Jurkat, Clone E6-1 (cell line): ENCODE measurements at places on chromosomes 1 and 21.

GRCh38 chr1:239244084-239244483 lies 142.3 kb upstream of the CHRM3 start:
- no peak for DNase-seq

- no peak for DNase-seq
These were observed 65.0 kb upstream of the IRF2BP2 start for GRCh38 chr1:234675006-234675405.

- peak; percentile 4 for DNase-seq
These were observed 130.3 kb downstream of the FGGY start for GRCh38 chr1:59427155-59427554.

DNA sequence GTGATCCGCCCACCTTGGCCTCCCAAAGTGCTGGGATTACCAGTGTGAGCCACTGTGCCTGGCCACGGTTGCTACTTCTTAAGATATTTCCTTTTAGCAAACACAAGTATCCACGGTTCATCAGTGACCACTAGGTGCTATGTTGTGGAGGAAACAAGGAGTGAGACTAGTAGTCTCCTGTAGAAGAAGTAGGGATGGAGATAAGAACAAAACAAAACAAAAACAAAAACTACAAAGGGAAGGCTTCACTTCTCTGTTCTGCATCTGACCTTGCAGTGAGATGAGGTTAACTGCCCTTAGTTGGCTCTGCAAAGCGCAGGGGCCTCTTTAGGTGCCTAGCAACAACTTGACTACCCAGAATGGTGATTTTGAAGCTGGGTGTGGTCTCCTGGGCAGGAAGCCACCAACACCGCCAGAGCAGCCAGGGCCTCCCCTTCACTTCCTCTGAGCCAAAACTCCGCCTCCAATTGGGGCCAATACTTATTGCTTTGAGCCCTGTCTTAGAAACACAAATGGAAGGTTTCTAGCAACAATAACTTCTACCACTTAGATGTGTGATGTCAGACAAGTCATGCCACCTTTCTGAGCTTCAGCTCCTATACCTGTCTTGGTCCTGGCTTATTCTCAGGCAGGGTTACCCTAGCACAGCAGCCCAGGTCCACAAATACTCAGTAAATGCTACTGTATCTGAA lies 12.8 kb upstream of the CDC42 start:
- peak; percentile 92 for DNase-seq

- DNase-seq: no peak
These were observed 62.7 kb downstream of the KAZN start for GRCh38 chr1:14661222-14661621.
